Mesenteric fat pad (tissue), 1 donor: ENCODE measurements at places on chromosomes 2 and 18. TPM values are rescaled to one million over a fixed set of nuclear protein-coding genes. Genes with fewer than 3 reads are reported as not detected.

TLX2 gene
- not detected for total RNA-seq

HOXD12 gene
- total RNA-seq = not detected

LRP2 gene
- not detected for total RNA-seq

GAREM1 gene
- 21.2 TPM for total RNA-seq

C2orf78 gene
- not detected for total RNA-seq

CYRIA gene
- total RNA-seq = 22.4 TPM

MRPS9 gene
- 13.8 TPM for total RNA-seq

CPO gene
- total RNA-seq = 0.84 TPM

DNA sequence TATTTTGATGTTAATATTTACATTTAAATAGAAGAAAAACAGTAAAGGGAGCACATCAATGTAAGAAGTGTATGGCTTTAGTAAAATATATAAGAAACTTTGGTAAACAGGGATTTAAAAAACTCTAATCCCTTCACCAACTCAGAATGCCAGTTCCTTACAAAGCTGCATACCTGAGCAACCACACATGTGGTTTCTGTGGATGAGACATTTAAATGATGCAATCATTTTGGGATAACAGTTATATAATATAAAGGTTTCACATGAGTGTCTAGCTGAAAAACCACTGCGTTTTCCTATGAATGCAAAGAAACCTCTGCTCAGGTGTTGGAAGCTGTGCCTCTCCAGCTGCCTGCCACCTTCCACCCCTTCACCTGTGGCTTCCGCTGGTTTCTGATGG lies 209.1 kb upstream of the REV1 start:
- no peak for DNase-seq

DNA sequence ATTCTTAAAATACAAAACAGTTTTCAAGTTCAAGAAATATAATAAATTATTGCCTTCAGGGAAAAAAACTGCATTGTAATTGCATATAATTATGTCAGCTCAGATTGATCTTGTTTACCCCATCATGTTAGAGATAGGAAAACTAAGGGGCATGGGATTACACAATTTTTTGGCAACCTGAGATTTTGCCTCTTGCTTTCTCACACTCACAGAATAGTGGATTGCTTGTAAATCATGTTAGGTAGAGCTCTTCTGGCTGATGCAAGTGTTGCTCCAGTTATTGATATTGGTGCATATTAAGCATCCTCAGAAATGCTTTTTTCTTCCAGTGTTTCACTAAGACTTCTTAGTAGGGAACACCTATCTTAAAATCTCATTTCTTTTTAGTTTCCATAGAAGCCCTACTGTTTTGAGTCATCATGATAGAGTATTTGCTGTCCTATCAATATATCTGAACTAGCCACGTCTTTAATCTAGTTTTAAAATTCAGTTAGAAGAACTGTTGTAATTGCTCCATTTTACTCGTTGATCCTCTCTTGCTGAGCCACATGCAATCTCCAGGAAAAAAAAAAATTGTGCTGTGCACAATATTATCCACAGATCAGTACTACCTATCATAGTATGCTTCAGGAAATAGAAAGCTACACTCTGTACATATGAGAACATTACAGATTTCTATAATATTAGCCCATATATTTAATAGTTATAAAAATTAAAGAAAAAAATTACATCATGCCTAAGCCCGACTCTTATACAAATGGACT lies 393.1 kb downstream of the LRP1B start:
- no peak for DNase-seq

GRCh38 chr2:69089266-69089665 lies 76.3 kb downstream of the ANTXR1 start:
- DNase-seq = no peak

- DNase-seq = no peak
Measured at GRCh38 chr2:217064234-217065011, 204.6 kb upstream of the TNP1 start.

GRCh38 chr18:35949090-35949489 lies 23.4 kb upstream of the RMP24 start:
- DNase-seq = no peak

- DNase-seq = no peak
Measured at GRCh38 chr2:88669482-88670214, 21.8 kb upstream of the RPIA start.

DNA sequence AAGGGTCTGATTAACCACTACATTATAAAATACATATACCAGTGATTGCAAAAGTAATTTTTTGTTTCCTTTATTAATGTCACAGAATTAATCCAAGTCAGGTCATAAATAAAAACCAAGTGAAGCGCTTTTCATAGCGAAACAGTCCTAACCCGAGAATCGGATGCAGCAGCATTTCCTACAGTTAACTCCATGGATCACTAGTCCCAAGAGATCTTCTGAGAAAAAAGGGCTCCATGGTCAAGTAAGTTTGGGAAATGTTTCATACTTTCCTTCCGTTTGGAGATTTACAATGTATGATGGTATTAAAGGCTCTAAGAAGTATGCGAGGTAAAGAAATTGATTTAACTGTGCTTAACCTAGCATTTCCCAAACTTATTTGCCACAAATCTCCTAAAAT lies 85.2 kb downstream of the NOL10 start:
- DNase-seq = no peak

DNA sequence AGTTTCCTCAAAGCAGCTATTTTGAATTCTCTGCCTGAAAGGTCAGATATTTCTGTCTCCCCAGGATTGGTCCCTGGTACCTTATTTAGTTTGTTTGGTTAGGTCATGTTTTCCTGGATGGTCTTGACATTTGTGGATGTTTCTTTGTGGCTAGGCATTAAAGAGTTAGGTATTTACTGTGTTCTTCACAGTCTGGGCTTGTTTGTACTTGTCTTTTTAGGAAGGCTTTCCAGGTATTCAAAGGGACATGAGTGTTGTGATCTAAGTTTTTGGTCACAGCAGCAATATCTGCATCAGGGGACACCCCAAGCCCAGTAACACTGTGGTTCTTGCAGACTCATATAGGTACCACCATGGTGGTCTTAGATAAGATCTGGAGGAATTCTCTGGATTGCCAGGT lies 11.8 kb downstream of the MYO3B start:
- no peak for DNase-seq

GRCh38 chr2:169644173-169644572 lies 50.0 kb downstream of the CFAP210 start:
- DNase-seq = no peak

DNA sequence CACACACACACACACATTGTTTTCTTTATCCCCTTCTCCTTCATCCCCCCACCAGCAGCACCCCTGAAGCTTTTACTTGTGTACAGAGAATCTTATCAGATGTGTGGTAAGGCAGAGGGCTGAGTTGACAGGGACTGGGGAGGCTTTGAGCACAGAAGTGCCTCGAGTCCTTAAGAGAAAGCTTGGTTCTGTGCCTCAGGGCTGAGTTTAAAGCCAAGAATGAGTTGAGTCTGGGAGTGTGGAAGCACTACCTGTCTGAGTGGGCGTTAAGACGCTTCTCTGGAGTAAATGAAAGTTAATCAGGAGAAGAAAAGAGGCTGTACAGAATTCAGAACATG lies 2.7 kb downstream of the ID2 start:
- no peak for DNase-seq

DNA sequence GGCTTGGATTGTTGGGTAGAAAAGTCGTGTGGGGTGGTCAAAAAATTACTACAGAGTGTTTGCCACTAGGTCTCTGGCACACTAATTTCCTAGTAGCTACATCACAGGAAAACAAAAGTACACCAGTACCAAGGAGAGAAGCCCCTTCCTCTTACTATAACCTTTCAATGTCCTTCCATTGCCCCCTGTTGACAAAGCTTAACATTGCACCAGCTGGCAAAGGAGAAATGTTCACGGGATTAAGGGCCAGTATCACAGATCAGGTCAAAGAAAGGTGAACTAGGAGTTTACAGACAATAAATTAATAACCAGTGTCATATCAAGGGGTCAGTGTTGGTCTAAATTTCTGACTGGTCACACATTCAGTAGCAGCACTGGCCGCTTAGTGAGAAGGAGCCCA lies 1139.6 kb upstream of the FAM98A start:
- no peak for DNase-seq

DNA sequence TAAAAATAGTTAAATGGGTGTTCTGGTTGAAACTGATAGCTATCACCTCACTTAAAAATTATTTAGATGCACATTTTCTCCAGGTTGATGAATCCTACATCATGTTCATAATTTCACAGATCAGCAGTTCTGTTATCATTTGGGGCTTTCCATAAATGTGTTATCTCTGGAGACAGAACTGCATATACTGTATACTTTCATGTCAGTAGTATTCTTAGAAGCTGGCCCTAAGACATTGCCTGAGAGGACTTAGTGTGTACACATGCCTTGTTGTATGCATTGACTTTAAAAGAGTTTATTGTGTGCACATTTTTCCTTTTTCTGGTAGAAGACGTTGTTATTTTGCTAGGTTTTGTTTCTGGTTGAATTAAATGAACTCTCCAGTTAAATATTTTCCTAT lies 41.0 kb downstream of the PIK3C3 start:
- DNase-seq = no peak

DNA sequence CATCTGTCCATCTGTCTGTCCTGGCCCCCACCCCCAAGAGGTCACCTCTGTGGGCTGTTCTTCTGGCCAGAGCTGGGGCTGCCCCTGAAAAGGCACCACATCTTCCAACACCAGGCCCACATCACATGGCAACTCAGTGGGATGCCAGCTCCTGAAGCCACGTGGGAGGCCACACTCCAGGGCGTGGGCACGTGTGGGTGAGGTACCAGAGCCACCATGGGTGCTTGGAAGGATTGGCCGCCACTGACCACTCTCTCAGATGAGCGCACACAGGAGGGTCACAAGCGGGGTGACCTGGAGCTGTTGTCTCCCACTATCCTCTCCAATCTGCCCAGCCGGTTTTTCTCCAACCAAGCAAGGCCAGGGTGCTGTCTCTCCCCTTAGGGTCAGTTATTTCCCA lies 197.9 kb downstream of the TFCP2L1 start:
- no peak for DNase-seq

DNA sequence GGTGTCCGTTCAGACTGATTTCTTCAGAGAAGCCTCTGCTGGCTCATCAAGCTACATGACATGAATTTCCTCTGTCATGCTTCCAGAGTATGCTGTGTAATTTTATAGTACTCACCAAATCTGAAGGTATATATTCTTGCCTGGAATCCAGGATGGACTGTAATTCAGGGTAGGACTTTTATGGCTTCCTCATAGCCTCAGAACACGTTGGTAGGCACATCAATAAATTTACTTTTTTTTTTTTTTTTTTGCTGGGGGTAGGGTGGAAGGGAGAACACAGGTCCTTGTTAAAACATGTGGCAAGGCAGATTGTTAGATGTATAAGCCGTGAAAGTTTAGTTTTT lies 34.4 kb downstream of the MTA3 start:
- no peak for DNase-seq

GRCh38 chr2:64888591-64889309 lies 100.4 kb upstream of the SLC1A4 start:
- DNase-seq = no peak

DNA sequence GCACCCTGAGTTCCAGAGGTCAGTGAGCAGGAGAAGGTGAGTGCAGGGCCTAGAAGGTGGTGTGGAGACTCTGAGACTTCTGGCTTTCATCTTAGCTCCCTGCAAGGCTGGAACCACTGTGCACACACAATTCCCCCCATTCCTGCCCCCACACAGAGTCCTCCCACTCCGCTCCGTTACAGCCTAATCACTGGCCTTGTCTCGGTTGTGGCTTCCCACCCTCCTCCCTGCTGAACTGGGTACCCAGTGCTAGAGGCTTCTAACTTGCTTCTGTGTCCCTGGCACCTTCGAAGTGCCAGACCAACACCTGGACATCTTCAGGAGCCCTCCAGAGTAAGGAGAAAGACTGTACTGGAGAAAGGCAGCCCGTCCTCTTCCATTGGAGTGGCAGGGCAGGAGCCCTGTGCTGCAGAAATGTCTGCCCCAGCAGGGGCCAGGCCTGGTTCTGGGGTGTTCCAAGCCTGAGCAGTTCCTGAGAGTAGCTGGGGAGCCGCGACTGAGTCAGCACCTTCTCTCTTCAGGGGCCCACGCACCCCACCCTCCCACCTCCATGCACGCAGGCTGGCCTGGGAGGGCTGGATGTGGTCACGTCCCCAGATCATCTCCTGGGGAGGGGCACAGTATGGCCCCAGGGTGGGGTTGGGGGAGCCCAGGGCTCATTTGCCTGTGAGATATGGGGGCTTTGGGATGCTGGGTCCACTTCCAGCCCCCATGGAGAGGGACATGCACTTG lies 23.4 kb downstream of the CROCC2 start:
- DNase-seq = peak; percentile 71

DNA sequence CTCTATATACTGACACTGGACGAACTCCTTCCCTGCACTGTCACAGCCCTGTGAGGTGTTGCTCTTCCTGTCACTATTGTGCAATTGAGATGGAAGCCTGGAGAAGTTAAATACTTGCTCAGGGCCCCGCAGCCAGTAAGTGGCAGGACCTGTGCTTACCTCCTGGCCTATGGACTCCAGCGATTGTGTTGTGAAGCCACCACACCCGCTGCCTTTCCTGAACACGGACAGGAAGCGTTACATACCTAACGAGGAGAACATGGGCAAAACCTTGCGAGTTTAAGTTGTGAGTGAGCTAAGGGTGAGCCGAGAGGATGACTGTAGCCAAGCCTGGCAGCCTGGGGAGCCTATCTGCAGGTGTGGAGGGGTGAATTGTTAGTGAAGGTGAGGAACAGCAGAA lies 26.1 kb downstream of the RAB31 start:
- peak; percentile 39 for DNase-seq

- no peak for DNase-seq
Measured at GRCh38 chr2:21819454-21819853, 695.7 kb downstream of the TDRD15 start.

- no peak for DNase-seq
Measured at GRCh38 chr2:228268756-228269155, 87.3 kb upstream of the SPHKAP start.

GRCh38 chr18:73168236-73168635 lies 300.4 kb upstream of the NETO1 start:
- DNase-seq = no peak
